ENCODE measurements at places on chromosomes 1 and 21.

DNA sequence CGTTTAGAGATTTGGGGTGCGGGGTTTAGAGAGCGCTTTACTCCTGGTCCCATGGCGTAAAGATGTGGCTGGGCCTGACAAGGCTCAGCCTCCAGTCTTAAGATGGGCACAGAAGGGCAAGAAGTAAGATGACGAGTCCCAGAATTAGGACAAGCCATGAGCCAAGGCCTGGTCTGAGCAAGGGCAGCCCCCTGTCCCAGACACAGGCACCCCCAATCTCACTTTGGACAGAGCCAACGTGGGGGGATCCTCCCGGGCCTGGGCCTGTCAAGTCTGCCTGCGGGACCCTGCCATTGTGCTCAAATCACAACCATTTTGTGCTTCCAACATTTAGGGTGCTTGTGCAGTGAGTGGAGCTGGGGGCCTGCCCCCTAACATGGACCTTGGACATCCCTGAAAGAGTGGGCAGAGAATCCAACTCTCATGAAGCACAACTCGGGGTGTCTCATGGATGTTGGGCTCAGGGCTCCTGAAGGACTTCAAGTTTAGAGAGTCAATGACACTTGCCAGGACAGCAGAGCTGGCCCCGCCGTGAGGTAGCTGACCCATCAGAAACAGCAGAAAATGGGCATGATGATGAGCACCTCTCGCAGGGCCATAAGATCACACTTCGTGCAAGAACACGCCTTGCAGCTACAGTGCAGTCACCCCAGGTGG lies 52.6 kb downstream of the KIF21B start:
- DNase-seq = no peak

DNA sequence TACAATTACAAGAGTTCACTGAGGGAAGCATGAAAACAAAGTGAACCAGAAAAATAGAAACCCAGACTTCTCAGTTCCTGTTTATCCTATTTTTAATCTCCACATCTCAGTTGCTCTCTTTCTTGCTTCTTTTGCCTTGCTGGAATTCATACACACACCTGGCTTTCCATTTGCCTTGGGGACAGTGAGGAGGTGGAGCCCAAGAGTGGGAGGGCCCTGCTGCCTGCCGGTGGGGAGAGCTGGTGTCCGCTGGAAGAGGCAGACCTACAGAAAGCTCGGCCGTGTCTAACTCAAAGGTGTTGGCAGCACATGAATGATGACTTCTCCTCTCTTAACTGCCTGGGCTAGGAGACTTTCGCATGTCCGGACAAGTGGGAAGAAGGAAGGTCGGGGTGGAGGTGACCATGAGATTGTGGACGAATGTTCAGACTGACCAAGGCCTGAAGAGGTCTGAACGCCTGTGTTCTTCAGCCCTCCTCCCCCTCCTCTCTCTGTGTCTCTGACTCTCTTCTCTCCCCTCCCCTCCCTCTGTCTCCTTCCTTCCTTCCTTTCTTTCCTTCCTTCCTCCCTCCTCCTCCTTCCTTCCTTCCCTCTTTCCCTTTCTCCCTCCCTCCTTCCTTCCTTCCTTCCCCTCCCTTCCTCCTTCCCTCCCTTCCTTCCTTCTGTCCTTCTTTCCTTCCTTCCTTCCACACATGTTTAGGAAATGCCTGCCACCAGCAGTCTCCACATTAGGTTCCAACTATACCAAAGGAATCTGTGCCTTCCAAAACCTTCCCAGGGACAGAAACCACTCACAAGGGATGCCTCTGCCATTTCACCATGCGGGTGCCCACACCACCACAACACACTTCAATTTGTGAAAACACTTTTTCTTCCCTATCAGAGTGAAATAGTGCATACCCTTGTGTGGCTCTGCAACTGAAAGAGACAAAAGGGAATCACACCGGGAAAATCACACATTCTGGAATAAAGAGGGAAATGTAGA lies 157.3 kb upstream of the RUNX1 start:
- no peak for DNase-seq

DNA sequence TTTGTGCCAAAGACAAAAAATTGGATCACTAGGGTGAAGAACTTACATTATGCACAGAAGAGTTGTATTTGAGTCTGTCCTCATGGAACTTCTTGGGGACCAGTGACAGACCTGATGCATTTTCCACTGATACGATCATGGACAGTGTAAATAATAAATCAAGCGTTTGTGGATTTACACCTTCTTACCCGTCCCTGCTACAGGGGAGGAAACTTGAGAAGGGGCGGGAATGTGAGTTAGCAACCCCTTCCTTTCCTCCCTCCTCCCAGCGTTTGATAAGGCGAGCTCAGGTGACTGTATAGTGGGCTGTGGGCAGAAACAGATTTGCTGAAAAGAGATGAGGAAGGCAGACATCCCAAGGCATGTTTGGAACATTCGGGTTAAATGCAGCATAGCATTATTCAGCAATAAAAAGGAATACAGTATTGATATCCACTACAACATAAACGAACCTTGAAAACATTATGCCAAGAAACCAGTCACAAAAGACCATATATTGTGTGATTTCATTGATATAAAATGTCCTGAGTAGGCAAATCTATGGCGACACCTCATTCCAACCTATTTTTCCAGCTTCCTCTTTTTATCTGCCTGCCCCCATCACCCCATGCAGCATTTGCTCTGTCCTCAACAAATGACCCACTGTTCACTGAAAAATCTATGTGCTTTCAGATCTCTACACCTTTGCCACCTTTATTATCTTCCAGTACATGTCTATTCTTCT lies 128.7 kb downstream of the ZZZ3 start:
- no peak for DNase-seq

DNA sequence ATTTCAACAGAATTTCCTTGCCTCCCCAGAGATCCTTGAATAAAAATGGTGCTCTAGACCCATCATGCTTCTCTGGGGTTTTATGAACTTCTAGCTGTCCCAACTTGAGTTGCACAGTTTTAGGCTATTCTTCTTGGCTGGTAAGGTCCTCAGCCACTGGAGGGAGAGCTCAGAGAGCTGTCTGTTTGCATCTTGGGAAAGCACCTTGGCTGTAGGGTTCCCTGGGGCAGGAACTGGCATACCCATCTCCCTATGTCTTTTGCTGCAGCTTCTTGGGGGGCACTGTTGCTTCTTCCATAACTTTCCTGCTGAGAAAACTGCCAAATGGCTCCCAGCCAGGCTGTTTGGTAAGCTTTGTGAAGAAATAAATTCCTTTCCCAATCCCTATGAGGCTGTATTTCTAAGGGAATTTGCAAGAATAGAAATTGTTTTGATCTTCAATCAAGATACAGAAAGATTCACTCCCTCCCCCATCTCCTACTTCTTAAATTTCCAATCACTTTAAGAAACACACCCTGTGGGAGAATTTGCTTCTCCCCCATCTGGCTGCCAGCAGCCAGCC lies 8.2 kb upstream of the FMOD start:
- peak; percentile 88 for DNase-seq

DNA sequence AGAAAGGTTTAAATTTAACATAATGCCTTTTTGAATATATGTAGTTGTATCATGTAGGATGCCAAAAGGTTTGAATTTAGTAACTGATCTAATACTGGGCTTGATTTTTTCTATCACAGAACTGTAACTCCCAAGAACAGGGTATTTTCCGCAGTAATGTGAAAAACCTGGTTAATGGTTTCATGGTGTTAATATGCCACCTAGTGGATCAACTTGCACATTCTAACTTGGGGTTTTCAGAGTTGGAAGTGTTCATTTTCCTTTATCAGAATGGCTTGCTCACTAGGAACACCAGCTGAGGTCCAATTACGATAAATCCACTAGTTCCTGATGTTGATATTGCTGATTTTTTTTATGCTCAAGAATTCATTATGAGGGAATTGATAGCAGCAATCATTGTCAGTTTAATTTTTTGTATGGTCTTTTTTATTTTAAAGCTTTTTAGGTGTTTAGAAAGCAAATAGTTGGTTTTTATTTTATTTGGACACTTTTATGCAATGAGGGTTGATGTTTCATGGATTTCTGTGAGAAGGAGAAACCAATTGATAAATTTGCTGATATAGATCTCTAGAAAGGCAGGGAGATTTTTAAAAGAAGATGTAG lies 157.2 kb downstream of the PLA2G4A start:
- peak; percentile 87 for DNase-seq

GRCh38 chr1:24905355-24905978 lies 24.6 kb downstream of the RUNX3 start:
- no peak for DNase-seq

DNA sequence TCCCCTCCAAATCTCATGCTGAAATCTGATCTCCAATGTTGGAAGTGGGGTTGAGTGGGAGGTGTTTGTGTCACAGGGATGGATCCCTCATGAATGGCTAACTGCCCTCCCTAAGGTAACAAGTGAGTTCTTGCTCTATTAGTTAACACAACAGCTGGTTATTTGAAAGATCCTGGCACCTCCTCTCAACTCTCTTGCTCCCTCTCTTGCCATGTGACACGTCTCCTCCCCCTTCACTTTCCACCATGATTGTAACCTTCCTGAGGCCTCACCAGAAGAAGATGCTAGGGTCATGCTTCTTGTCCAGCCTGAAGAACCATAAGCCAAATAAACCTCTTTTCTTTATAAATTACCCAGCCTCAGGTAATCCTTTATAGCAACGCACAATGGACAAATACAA lies 28.5 kb downstream of the DENND2C start:
- DNase-seq = no peak

GRCh38 chr1:202289009-202289408 lies 52.7 kb downstream of the UBE2T start:
- DNase-seq = no peak

DNA sequence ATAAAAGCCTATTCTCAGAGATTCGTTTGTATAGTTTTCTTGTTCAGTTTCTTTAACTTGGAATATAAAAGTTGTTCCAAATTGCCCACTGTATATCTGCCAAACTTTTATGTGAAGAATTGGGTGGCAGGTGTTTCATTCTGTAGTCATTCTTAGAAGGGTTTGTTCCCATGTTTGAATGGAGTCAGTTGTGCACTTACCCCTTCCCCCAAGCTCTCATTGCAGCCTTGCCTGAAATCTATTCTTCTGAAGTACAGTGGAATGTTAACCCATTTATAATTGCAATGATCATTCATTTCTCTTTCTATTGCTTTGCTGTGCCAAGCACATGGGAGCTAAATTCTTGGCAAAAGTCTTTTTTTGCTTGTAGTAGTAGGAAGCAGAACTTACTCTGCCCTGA lies 375.3 kb upstream of the C1orf87 start:
- DNase-seq = no peak

GRCh38 chr1:58855274-58856165 lies 71.7 kb upstream of the JUN start:
- DNase-seq = no peak

DNA sequence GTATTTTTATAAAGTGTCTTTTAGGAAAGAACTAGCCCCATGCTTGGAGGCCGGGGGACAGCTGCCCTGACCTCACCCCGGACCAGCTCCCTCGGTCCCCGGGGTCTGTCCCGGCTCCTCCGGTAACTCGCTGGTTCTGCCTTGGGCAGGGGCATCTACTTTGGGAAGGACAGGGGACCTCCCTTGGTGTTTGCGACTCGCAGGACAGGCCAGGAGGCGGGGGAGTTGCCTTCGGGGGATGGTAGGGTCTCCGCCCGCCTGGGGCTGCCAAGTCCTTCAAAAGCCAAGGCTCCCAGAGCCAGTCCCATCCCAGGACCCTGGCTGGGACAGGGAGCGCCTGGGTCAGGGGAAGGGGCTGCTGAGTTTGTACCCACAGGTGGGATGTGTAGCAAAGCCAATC lies 157.9 kb downstream of the PEX14 start:
- no peak for DNase-seq

- DNase-seq = peak; percentile 32
Observed at GRCh38 chr1:232422098-232422497, 207.8 kb downstream of the SIPA1L2 start.
